ENCODE measurements at places on chromosomes 13 and 19.
A peak's percentile ranks its signal among the peaks of the same experiment; 100 is the strongest.

- DNase-seq = peak; percentile 21
These were observed 343.0 kb downstream of the PCDH9 start for GRCh38 chr13:66887088-66887487.

DNA sequence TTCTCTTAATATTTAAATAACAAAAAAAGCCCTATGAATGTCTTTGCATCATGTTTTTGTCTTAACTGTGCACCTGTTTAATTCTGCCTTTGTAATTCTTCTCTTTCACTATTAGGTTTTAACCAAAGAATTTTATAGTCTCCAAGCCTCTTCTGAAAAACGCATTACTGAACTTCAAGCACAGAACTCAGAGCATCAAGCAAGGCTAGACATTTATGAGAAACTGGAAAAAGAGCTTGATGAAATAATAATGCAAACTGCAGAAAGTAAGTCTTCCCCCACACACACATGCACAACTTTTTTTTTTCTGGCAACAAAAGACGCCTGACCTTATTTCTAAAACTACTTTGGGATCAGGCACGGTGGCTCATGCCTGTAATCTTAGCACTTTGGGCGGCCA, 126.5 kb downstream of the PIBF1 start:
- DNase-seq = no peak

- DNase-seq = no peak
These were observed 336.9 kb downstream of the TDRD3 start for GRCh38 chr13:60733933-60734332.

- DNase-seq = no peak
These were observed 280.6 kb downstream of the MTUS2 start for GRCh38 chr13:29100758-29101157.

- peak; percentile 9 for DNase-seq
These were observed 21.1 kb downstream of the PROSER1 start for GRCh38 chr13:39016787-39017186.

DNA sequence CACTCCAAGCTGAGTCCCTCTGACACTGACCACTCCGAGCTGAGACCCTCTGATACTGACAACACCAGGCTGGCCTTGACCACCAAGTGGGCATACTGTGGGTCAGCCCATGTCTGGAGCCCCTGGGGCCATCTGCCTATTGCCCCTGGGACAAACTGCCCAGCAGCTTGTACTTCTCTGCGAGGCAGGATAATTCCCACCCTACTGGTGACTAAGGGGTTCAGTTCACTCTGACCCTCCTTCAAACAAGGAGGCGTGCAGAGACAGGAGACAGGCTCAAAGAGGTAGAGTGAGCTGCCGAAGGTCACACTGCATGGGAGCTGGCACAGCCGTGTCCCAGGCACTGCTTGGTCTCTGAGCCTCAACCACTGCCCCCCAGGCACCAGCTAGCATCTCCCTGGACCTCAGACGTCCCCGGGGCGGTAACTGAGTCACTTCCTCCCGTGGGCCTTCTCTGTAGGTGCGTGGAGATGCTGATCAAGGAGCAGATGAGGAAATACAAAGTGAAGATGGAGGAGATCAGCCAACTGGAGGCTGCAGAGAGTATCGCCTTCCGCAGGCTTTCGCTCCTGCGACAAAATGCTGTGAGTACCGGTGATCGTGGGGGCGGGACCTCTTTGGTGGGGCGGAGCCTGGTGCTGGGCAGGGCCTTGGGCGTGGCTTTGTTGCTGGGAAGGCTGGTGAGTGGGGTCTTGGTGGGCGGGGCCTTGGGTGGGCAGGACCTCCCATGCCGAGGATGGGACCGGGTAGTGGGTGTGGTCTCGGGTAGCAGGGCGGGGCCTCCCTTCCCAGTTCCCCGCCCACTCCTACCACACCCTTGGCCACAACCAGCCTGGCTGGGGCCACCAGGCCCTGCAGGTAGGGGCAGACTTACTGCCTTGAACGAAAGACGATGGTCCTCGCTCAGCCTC, 5.8 kb upstream of the USE1 start:
- DNase-seq = peak; percentile 35

DNA sequence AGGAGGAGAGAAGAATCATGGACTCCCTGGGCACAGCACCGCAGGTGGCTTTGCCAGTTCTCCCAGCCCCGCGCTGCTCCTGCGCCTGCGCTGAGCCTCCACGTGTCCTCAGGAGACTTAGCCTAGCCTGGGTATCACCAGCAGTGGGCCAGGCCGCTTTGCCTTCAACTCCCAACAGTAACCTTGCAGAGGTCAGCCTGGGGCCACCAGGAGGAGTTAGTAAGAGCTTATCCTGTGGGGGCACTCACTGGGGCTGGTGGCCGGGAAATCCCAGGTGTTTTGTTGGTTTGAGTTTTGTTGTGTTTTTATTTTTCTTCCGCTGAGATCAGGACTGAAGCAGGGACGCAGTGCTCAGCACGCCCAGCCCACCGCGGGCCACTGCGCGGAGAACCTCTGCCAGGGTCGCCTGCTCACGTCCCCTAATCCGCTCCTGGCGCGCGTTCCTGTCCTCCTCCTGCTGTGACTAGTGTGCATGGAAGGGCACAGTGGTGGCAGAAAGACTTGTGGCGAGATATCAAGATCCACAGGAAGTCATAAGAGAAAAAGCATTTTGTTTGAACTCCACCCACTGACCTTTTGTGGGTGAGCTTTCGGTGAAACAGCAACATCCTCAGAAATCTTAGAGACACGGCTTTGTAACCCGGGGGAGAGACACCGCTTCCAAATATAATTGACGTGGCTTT, 207.4 kb upstream of the RFC3 start:
- DNase-seq = no peak

- DNase-seq = peak; percentile 44
These were observed 499.8 kb downstream of the GPC6 start for GRCh38 chr13:93726173-93726957.

DNA sequence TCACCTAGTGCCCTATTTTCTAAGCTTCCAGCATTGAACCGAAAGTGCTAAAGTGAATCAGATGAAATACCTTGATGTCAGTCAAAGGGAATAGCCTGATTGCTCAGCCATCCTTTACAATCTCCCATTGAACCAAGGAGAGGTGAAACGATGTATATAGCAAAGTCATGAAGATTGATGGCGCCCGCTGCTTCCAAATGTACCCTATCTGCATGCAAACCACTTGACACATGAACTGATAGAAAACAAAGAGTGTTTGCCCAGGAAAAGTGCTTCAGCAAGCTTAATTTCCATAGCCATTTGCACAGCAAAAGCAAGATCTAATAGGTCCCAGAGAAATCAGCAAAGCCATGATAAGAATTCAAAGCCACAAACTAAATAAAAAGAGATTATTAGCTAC, 624.9 kb upstream of the PCDH9 start:
- DNase-seq = no peak

DNA sequence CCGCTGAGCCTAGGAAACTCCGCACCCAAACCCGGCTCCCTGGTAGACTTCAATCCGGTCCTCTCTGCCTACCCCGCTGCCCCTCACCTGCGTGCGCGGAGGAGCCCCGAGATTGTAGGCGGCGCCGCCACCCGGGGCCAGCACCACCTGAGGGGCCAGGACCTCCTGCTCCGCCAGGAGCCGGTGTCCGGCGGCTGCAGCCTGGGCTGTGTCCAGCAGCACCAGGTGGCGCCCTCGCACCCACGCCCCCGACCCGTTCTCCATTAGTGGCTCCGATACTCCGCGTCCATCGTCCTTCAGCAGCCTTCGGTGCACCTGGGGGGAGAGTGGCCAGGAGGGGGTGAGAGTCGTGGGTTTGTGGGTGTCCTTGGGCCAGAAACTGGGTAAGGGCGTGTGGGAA, 18.5 kb downstream of the MAN2B1 start:
- DNase-seq = no peak

- peak; percentile 94 for DNase-seq
These were observed 74.9 kb downstream of the LHFPL6 start for GRCh38 chr13:39527961-39528660.

- DNase-seq = no peak
These were observed 9.8 kb upstream of the GPI start for GRCh38 chr19:34355201-34355600.

GRCh38 chr13:21326155-21327031, 132.7 kb downstream of the ZDHHC20 start:
- DNase-seq = peak; percentile 53

DNA sequence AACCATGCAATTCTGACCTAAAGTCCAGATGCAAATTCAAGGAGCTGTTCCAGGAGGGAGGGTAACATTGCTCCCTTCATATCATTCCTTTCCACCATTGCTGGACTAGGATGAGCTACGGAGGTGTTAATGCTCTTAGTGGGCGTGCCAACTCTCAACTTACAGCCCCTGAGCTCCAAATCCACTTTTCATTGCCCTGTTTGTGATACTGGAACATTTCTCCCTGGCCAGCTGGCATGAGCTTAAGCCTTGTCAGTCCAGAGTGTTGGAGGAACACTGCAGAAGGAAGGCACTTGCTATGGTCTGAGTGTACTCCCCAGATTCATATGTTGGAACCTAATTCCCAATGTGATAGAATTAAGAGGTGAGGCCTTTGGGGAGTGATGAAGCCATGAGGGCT, 70.4 kb upstream of the FARP1 start:
- DNase-seq = no peak

DNA sequence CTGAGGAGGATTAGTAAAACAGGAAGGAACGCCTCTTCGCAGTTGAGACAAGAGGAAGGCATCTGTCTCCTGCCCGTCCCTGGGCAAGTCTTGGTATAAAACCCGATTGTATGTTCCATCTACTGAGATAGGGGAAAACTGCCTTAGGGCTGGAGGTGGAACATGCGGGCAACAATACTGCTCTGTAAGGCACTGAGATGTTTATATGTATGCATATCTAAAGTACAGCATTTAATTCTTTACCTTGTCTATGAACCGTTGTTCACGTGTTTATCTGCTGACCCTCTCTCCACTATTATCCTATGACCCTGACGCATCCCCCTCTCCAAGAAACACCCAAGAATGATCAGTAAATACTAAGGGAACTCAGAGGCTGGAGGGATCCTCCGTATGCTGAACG, 722 bp upstream of the TIMM50 start:
- DNase-seq = no peak

- peak; percentile 53 for DNase-seq
These were observed 74.6 kb upstream of the NPAS1 start for GRCh38 chr19:46944918-46945628.

DNA sequence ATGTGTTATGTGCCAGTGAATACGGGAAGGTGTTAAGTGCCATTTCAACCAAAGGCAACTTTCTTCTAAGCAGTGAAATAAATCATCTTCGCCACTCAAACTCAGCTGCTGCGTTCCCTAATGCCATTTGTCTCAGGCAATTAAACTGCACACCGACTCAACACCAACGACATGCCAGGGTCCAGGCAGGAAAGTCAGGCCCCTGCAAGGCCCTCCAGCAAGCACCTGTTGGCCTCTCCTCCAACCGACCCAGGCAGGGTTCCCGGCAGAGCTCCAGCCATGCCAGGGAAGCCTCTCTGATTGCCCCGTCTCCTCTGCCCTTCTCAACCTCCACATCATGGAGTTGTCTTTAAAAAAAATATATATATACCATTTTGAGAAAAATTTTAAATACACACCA, 21.8 kb downstream of the SAFB2 start:
- no peak for DNase-seq

DNA sequence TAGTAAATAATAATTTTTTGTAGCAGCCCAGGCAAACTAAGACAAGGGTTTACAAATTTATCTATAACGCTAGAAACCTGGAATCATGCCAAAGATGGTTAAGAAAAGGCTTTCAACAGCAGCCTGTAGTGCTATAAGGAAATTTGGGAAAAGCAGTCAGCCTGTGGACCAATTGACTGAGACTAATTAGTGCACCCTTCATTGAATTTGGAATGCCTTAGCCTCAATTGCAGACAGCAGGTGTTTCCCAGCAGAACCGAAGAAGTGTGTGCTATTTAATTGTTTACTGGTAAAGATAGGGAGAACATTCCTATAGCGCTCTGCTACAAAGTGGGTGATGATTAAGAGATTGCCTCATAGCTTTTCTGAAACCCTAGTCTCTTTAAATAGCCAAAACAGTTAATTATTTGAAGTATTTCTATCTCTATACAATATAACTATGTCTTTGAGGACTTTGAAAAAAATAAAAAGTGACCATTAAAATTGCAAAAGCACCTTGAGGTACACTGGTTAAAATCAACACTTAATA, 1884.3 kb upstream of the PCDH20 start:
- no peak for DNase-seq

- DNase-seq = no peak
These were observed 1348.6 kb upstream of the SLC10A2 start for GRCh38 chr13:104414771-104415170.

DNA sequence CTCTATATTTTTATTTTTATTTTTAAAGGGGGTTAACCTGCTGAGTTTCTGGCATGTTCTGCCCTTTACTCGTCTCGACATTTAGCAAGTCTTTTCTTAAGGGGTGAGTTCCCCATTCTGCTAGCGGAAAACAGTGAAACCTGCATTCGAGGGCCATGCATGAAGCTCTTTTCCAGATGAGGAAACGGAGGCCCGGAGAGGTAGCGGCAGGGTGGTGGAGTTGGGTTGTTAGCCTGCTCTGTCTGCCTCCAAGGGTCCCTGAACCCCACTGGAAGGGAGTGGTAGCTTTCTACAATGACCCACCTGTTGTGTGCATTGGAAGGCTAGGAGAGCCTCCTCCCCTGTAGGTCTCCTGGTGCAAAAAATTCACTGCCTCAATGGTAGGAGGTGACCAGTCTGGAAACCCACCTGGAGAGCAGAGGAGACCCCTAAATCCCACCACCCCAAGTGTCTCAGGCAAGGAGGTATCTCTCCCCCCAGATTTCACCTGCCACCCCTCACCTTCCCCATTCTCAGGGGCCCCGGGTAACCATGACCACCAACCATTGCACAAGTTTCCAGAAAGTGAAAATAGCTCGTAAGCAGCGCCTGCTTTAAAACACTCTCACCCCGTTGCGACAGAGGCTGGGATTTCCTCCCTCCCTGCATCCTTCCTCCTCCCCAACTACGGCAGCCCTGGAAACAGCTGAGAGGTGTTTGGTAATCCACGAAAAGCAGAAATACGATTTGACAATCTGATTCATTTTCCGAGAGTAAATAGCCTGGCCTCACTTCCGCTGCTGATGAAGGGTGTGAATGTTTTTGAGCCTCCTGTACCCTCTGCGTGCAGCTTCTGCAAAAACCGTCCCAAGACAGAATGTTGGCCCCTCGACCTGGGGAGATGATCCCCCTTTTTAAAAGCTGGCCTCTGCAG, 3.5 kb downstream of the KLF2 start:
- peak; percentile 73 for DNase-seq

DNA sequence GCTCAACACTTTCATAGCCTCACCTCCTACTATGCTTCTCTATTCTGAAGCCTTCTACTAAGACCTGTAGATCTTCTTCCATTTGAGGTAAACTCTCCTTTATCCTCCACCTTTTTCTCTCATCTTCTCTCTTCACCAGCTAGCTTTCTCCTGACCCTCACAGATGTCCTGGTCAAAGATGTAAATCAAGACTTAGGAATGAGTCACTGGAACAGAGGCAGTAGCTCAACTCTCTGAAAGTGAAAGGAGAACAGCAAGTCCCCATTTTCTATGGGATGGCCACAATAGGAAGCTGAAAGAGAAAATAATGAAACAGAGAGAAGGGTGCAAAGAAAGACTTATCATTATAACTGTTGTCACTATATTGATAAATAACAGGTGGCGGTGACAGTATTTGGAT, 86.1 kb upstream of the DOCK9 start:
- DNase-seq = no peak

Data from fibroblast of skin of abdomen (primary cell).